Effector CD4-positive, alpha-beta T cell (primary cell): ENCODE measurements at places on chromosomes 4 and X.

- DNase-seq, result no peak
Measured at GRCh38 chr4:73855406-73855805, 2.3 kb downstream of the PF4V1 start.

GRCh38 chr4:111678479-111678878 lies 466.8 kb upstream of the FAM241A start:
- no peak for DNase-seq

DNA sequence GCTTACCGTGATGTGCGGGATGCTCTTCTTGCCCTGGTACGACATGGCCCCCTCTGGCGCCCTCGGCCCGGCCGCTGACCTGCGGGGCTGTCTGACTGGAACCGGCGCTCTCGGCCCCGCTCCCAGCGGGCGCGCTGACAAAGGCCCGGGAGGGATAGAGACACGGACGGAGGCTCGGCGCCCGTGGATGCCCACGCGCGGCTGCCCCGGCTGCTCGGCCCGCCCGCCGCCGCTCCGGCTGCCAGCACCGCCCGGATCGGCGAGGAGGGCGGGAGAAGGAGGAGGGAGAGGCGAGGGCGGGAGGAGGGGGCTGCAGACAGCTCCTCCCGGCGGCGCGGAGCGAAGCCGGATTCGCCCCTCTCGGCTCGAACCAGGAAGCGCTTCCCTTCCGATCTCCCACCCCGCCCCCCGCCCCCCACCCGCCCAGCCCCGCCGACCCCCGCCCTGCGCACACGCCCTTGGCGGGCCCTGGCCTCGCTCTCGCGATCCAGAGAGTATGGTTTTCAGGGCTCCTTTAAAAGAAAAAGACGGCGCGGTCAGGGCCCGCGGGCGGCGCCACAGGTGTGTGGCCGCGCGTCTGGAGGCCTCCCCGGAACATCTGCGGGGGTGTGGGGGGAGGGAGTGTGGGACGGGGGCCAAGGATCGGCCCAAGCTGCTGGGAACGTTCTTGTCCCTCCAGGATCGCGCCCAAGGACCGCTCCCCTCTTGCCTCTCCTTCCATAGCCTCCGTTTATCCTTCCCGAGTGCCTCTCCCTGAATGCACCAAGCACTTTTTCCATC lies 4.5 kb downstream of the CRMP1 start:
- no peak for DNase-seq

GRCh38 chr4:39406763-39407583 lies at the start of gene KLB:
TSS of gene KLB (plus strand) at chr4:39406930. CDS start at chr4:39406950, 20 bp downstream.
- DNase-seq, result no peak

DNA sequence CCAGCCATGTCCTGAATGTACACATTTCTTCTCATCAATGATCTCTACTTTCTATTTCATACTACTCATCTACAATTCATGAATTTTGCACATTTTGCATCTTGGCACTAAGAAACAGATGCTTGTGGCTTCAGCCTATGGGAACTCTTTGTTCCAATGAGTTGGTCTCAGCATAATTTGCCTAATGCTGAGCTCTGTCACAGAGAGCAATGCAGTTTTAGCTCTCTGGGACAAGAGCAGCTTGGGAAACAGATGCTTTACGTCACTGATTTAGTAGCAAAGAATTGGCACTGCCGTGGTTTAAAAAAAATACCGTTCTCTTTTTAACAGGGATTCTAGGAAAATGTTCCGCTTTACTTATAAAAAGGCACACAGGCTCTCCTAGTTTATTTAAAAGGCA lies 162.4 kb downstream of the WDFY3 start:
- DNase-seq, result no peak
